ENCODE measurements at places on chromosomes 12 and 14.

GRCh38 chr12:78210506-78210860, 379.8 kb downstream of the NAV3 start:
- DNase-seq: no peak

GRCh38 chr14:40113671-40114070, 681.4 kb upstream of the FBXO33 start:
- DNase-seq: no peak

- DNase-seq: no peak
Observed at GRCh38 chr12:108060067-108060466, 69.0 kb upstream of the WSCD2 start.

DNA sequence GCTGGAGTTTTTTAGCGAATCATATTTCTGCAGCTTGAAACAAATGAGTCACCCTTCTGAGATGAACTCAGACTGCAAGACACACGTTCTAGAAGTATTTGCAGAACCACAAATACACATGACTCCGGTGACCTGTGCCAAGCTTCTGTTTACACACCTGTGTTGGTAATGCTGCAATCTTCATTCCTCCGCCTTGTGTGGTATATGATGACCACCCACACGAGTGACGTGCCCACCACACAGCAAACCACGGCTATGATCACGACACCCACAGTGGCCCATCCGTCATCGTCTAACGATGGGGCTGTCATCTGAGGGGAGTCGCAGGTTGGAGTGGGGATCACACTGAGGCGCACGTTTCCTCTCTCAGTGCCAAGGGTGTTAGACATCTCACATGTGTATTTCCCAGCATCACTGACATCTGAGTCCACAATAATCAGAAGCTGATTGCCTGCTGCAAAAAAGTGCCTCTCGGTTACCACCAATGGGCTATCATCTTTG, 43.0 kb downstream of the LRIG3 start:
- no peak for DNase-seq

GRCh38 chr14:104970231-104971068, 7.7 kb downstream of the AHNAK2 start:
- DNase-seq: no peak

All from pons (tissue), 1 donor.